ENCODE measurements at places on chromosomes 6 and 20.

GRCh38 chr6:6788394-6789032, 200.0 kb downstream of the LY86 start:
- DNase-seq: no peak

DNA sequence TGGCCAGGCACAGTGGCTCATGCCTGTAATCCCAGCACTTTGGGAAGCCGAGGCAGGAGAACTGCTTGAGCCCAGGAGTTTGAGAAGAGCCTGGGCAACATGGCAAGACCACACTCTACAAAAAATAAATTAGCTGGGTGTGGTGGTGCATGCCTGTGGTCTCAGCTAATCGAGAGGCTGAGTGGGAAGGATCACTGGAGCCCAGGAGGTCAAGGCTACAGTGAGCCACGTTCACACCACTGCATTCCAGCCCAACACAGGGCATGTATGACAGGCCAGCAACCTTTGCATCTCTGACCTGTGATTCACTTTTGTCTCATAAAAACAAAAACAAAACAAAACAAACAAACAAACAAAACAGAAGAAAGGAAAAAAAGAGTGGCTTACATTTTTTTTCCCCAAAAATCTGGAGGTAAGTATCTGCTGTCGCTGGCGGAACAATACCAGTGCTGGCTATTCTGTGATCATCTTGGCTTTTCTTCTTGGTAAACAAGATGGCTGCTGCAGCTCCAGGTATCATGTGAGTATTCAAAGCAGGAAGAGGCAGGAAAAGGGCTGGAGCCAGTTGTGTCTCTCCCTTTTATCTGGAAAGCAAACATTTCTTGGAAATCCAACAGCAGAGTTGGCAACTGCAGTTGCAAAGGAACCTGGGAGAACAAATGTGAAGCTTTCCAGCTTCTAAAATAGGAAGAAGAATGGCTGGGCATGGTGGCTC, 40.4 kb upstream of the ZMYND8 start:
- DNase-seq: no peak

DNA sequence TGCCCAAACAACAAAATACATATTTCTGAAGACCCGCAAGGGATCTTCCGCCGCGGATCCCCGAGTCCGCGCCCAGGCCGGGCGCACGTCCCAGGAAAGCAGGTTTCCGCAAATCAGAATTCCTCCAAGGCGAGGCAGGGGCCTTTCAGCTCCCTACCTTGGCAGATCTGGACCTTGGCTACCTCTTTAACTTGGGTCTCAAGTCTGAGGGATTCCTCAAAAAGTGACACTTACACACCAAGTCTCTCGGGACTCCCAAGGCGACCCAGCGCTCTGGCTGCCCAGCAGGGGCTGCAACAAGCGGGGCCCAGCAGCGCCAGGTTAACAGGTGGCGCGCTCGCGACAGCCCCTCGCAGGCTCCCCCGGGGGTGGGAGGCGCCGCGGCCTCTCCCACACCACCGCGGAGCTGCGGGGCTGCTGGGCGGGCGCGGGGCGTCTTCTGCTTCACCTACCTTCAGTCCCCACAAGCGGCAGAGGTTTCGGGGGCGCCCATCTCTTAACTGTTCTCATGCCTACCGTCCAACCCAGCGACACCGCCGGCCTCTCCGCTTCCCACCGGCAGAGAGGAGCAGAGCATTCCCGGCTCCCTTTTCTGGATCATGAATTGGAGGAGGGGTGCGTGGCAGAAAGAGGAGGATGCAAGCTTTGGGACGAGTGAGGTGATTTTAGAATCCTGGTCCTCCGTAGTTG, 414 bp downstream of the SIM1 start:
- no peak for DNase-seq

- no peak for DNase-seq
Observed at GRCh38 chr6:41079080-41079479, 6.3 kb downstream of the NFYA start.

DNA sequence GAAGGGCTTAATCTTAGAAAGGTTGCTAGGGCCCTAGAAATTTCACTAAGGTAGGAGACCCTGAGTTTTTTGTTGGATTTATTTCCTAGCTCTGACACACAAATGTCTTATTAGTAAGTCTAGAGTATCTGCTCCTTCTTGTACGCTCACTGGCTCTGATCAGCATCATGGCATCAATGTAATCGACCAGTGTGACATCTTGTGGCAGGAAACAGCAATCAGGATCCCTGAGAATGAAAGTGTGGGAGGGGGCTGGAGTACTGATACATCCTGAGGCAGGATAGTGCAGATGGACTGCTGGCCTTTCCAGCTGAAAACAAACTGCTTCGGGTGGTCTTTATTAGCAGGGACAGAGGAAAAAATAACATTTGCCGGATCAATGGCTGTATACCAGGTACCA, 10.0 kb upstream of the CST7 start:
- no peak for DNase-seq

- DNase-seq: no peak
Observed at GRCh38 chr20:4560667-4561066, 161.0 kb upstream of the PRND start.

GRCh38 chr20:36183155-36183944, 28.8 kb downstream of the EPB41L1 start:
- DNase-seq: no peak

DNA sequence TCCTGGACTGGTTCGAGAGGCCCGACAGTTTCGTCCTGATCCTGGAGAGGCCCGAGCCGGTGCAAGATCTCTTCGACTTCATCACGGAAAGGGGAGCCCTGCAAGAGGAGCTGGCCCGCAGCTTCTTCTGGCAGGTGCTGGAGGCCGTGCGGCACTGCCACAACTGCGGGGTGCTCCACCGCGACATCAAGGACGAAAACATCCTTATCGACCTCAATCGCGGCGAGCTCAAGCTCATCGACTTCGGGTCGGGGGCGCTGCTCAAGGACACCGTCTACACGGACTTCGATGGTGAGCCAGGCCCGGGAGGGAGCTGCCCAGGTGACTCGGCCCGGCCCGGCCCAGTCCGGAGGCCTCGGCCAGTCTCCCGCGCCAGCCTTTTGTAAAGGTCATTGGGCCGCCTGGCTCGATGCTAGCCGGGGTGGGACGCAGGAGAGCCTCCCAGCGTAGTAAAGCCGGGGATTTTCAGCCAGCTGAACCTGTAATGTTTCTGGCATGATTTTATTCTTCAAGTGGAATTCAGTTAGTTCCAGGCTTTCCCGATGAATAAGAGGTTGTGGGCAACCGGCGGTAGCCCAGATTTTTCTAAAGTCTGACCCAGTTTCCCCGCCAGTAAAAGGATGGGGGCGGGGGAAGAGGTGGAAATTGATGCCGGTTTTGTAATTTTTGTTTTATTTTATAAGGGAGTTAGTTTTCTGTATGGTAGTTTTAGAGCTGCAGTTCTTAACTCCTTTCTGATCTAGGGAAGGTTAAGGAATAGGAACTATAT, 1.4 kb downstream of the PIM1 start:
- DNase-seq: peak; percentile 74

DNA sequence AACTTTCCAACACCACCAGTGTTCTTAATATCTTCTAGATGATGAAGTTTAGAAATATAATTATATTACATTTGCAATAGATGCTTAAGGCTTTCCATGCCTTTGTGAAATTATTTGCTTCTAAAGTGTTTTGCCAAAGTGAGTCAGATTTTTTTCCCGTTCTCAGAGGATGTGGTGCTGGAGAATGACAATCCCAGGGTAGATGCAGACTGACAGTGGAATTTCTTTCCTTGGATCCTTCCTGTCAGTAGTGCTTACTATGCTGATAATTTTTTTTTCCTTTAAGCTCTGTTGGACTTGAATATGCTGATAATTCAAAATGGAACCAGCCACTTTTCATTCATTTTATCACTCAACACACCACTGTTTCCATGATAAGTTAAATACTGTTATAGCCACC, 59.9 kb upstream of the SOX4 start:
- DNase-seq: no peak

DNA sequence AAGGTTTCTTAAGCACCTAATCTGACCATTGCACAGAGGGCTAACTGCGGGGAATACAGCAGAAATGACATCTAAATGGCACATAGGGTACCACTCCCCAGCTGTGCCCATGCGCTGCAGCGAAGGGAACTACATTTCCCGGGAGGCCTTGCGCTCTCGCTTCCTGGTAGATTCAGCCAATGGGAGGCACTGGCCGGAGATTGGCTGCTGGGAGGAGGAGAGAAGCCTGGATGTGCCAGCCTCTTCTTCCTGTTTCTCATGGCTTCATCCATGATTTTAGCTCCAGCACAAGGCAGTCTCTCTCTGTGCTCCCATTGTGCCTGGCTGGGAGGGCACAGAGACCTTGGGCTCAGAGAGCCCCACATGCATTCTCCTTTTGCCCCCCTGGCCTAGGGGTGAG, 101.7 kb upstream of the FOXA2 start:
- DNase-seq: no peak

- no peak for DNase-seq
Observed at GRCh38 chr20:52270696-52271095, 79.1 kb upstream of the ZFP64 start.

GRCh38 chr6:77561768-77562314, 91.0 kb upstream of the MEI4 start:
- no peak for DNase-seq

DNA sequence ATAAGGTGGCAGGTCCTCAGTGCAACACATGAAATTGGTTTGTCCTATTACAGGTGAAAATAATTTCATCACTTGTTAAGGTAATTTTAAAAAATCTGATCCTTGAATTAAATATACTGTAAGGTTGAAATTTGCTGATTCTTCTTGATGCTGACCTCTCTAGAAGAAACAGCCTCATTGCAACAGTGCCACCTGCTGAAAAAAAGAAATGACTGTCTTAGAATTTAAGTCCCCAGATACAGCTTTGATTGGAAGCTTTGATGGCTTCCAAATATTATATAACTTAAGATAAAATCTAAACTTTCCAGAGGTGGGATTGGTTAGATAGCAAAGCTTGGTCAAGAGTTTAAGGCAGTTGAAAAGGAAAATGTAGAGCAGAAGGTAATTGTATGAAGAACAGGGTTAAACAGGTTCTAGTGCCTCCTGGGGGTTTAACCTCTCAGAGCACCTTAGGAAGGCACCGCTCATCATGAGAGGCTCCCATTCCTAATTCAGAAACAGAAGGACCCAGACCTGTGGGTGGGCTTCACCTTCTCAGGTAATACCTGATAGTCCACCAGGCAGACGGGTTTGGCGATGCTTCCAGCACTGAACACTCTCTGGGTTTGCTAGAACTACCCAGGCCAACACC, 401.0 kb downstream of the PAX1 start:
- DNase-seq: no peak

DNA sequence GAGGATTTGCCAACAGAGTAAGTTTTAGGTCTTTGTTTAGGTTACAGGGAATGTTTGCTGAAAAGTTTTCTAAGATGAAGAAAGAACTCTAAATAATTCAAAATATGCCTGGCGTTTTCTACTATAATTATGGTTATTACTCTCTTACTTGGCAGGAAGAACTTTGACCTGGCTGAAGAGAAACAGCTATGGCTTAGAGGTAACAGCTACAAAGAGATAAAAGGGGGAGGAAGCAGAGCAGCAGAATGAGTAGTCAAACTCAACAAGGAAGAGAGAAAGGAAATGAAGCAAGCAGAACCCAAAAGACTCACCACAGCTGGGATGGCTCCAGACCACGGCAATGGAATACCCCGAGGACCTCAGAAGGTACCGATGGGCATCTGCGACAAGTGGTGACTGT, 95.6 kb downstream of the KIF16B start:
- DNase-seq: no peak

DNA sequence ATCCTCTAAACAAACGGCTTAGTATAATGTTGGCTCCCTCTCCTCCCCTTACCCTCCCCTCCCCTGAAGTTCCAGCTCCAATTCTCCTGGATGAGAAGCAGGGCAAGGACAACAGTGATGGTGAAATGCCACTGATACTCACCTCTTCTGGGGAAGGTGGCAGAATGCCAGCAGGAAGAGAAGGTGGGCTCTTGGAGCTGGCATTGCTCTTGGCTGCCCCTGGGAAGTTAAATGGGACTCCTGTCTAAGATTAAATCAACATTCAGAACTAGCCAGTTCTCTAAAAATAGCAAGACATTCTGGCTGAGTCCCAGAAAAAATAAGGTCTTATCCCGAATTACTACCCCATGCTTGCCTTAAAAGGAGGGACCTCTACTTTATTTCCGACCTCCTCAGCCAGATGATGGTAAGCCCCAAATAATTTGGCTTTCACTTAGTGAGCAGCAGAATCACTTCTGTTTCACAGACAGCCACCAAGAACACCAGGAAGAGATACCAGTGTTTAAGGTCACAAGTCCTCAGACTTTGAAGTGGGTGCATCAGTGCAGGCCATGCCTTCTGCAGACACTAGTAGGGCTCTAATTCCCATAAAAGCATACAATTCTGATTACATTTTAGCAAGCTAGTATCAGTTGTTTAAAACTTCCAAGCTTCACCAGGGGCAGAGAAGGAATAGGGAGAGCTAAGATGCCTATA, 46.0 kb upstream of the IL17A start:
- DNase-seq: no peak

DNA sequence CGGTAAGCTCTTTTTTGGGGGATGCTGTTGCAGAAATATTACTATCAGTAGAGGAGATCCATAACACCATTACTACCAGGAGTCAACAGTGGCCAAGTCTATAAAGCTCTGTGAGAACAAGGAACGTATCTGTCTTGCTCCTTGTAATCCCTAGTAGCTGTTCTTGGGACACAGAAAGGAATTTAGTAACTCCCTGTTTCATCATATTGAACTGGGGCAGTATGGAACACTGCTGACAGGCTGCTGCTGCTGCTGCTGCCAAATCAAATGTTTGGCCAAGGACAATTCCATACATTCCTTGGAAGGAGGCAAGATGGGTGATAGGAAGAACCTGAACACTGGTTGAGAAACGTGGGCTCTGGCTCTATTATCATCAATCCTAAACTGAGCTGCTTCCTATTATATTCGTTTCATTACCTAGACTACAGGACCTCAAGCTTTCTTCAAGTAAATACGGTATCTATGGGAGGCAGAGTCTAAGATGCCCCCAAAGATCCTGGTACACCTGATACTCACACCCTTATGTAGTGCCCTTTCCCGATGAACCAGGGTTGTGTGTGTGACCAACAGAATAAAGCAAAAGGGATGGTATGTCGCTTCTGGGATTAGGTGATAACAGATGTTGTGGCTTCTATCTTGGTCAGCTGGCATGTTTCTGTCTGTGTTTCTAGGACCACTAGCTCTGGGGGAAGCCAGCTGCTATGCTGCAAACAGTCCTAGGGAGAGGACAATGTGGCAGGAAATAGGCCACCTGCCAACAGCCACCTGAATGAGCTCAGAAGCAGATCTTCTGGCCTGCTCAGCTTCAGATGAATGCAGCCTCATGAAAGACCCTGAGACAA, 39.5 kb downstream of the ELOVL5 start:
- DNase-seq: no peak

GRCh38 chr6:79420054-79420453, 117.2 kb downstream of the LCA5 start:
- DNase-seq: no peak

GRCh38 chr6:33445119-33445603, 9.2 kb upstream of the ZBTB9 start:
- DNase-seq: no peak

- no peak for DNase-seq
Observed at GRCh38 chr6:53761036-53761435, 33.8 kb upstream of the LRRC1 start.

GRCh38 chr20:57806975-57807374, 97.2 kb upstream of the PMEPA1 start:
- no peak for DNase-seq
